ENCODE measurements at places on chromosomes 1 and 21.

DNA sequence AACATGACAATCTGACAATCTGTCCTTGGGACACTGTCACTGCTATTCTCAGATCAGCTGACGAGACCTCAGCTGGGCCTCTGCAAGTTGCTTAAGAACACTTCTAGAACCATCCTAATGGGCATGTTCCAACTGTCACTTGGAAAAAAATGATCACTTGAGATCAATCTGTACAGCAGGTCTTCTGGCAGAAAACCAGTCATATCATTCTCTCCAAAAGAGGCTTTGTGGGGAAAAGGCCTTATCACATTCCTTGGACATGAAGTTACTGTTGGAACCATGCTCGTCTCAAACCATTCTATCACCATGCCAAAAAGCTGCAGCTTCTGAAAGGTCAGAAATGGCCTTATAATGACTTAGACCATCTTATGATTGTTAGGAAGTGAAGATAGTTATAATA, 744.2 kb downstream of the USP25 start:
- DNase-seq, result no peak

DNA sequence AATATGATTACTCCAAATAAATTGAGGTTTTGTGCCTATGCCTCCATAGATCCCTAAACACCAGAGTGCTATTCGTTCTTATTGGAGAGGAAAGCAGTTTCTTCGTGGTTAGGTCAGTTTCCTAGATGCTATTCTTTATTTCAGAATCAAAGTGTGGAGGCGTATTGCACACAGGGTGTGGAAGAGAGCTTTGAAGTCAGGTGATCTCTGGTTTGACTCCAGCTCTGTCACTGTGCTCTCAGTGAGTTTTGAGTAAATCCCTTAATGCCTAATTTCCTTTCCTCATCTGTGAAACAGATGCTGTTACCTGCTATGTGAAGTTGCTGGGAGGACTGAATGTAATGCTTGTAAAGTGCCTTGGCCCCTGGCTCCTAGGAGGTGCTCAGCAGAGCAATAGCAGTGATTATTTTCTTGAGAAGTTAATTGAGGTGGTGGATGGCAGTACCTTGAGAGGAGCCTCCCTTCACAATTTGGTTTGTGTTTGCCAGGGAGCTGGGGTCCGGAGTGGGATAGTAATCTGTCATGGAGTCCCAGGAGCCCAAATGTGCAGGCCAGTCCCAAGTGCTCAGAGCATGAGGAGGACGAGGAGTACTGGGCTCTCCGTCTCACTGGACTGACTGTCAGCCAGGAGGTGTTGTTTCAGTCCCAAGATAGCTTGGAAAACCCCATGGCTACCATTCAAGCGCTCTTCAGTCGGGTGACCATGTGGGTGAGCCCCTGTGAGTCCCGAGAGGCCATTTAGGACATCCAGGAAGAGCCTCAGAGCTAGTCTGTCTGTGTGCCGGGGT, 14.9 kb downstream of the NTPCR start:
- no peak for DNase-seq

DNA sequence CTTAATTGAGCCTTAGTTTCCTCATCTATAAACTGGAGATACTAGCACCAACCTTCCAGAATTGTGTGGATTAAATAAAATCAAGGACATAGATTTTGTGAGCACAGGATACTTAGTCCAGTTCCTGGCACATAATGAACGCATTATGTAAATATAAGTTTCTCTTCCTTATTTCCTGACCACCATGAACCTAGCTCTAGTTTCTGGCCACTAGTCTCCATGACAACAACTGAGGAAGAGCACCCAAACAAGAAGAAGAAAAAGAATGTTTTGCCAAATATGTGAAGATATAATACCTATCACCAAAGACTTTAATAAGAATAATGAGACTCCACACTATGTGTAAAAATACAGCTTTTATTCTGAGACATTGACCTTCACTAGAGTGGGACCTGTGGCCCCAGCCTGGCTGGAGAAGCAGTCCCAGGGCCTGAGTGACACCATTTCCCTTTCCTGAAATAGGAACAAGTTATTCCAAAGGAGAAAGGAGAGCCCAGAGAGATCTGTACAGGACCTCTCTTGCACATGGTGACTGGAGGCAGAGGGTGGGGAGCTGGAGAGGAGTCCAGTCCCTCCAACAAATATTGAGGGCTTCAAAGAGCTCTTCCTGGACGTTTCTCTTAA, 940 bp upstream of the USF1 start:
- no peak for DNase-seq

- no peak for DNase-seq
Measured at GRCh38 chr21:34204481-34205439, 131.4 kb downstream of the MRPS6 start.

GRCh38 chr1:193438312-193438711, 251.9 kb upstream of the B3GALT2 start:
- DNase-seq, result no peak
